ENCODE measurements at places on chromosomes 2 and 18.

DNA sequence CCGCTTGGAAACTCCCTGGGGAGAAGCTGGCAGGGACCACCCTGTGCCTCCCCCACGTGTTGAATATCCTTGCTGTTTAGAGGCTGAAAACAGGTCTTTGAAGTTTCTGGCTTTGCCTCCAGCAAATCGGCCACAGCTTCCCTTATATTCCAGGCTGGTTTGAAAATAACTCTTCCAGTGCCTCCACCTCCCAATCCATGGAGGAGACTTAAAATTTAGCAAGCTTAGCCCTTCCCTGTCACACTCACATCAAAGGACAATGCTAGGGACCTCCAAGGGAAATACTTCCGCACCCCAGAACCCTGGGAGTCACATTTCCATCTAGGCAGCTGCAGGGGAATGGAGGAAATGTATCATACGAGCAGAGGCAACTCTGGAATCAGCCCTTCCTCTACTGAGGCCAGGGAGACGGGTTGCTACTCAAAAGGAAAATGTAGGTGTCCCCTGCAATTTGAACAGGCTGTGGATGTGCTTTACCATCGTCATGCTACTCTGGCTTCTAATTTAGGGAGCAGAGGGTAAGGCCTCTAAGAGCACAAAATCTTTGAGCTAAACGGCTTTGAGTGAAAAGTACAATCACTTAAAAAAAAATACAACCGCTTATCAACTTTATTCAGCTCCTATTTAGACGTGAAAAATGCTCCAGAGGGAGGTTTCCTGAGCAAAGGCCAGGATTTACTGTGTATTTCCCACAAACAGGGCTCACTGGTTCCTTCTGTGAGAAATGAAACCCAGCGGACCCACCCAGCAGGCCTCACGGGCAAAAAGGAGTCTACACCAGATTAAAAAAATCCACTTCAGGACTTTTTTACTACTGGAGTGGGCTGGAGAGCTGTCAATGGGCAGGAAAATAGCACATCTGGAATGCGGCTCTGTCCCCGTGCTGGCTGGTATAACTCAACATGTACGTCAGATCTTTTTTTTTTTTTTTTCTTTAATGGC lies 49.4 kb upstream of the PKDCC start:
- no peak for ATAC-seq

- ATAC-seq = no peak
Measured at GRCh38 chr2:128978212-128978611, 659.5 kb upstream of the HS6ST1 start.

DNA sequence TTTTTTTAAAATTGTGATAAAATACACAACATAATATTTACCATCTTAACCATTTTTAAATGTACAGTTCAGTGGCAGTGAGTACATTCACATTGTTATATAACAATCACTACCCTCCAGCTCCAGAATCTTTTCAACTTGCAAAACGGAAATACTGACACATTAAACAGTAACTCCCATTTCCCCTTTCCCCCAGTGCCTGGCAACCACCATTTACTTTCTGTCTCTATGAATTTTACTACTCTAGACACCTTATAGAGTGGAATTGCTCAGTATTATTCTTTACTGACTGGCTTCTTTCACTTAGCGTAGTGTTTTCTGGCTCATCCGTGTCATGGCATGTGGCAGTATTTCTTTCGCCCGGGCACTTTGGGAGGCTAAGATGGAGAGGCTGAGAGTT lies 32.6 kb downstream of the FASTKD2 start:
- no peak for ATAC-seq

DNA sequence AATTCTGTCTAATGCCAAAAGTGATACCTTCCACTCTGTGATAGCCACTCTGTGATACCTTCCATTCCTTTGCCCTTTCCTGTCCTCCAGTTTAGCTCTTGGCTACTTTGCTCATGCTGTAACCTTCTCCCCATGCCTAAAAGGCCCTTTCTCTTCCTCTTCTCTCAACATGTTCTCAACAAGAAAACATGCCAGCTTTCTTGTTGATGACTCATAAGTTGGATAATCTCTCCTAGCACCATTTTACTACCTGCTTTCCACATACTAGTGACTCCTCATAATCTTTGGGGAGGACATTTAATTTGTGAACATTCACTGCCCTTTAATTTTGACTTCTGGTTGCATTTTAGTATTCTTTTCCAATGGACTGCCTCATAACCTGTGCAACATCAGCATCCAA lies 55.9 kb upstream of the NT5C1B start:
- peak; percentile 44 for ATAC-seq

- ATAC-seq = no peak
Measured at GRCh38 chr18:3485153-3486149, 35.5 kb downstream of the TGIF1 start.

GRCh38 chr2:11050565-11050964 lies 104.7 kb upstream of the SLC66A3 start:
- ATAC-seq = no peak

DNA sequence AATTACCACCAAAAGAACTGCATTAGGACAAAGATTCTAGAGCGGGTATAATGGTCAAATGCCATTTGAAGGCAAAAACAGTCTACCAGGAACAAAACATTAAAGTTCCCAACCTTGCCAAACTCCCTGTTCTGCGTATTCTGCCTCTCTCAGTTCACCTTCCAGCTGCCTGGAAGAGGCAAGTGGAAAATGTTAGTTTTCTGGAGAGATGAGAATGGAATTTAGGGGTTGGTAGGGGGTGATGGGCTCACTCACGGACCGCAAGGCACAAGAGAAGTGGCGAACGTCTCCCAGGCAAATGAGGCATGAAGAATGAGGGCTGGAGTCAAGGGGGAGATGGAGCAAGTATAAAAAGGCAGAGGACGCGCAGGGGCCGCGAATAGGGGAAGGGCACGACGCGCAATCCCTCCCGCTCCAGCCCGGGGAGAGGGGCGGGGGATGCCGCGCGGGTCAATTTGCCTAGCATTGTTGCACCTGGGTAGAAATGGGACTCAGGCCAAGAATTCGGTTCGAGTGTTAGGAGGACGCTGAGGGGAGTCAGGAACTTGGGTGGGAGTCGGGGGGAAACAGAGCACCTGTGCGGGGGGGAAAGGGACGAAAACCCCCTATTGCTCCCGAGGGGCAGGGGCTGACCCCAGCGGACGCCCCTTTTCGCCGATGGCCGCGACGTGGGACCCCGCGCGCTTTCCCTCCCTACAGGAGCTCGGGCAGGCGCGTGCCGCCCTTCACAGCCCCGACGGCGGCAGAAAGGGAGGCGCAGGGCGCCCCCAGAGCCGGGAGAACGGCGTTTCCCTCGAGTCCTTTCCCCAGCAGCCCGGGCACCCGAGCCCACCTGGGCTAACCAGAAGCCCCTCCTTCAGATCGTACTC lies 573 bp downstream of the PAIP2B start:
- peak; percentile 7 for ATAC-seq

- ATAC-seq = no peak
Measured at GRCh38 chr2:73823916-73824523, 4.7 kb upstream of the STAMBP start.

- ATAC-seq = peak; percentile 38
Measured at GRCh38 chr2:113965644-113966043, 75.8 kb downstream of the ACTR3 start.

DNA sequence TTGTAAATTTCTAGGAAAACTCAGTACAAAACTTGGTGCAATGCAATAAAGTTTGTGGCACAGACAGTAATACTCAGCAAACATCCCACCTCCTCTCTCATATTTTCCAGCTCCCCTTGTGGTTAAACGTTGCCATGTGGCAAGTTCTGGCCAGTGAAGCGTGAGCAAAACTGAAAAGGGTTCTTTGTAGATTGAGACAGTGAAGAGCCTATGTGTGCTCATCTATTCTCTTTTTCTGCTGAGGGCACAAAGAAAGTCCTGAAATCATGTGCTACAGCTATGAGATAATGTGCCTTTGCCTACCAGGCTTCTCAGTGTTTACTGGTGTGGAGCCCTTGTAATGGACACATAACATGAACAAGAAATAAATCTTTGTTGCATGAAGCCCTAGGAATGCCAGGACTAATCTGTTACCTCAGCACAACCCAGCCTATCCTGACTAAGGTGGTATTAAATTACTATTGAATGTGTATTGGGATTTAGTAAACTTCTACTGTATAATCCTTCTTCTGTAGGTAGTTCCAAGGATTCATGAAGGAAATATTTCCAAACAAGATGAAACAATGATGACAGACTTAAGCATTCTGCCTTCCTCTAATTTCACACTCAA lies 13.0 kb upstream of the TYMS start:
- ATAC-seq = no peak

DNA sequence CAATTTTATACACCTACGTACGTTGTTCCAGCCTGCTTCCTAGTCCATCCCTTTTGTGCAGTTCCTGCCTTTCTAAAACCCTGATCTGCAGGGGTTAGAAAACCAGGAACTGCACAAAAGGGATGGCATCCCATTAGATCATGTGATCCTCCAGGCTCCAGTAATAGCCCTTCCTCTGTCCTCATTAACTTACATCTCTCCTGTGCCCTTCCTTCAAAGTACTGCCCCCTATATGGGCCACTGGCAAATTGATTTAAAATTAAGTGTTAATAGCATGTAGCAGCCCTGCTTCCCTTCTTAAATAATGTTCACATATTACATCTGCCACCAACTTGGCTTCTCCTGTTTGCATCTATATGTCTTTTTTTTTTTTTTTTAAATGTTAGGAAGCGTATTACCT lies 61.3 kb upstream of the NXPH2 start:
- no peak for ATAC-seq

DNA sequence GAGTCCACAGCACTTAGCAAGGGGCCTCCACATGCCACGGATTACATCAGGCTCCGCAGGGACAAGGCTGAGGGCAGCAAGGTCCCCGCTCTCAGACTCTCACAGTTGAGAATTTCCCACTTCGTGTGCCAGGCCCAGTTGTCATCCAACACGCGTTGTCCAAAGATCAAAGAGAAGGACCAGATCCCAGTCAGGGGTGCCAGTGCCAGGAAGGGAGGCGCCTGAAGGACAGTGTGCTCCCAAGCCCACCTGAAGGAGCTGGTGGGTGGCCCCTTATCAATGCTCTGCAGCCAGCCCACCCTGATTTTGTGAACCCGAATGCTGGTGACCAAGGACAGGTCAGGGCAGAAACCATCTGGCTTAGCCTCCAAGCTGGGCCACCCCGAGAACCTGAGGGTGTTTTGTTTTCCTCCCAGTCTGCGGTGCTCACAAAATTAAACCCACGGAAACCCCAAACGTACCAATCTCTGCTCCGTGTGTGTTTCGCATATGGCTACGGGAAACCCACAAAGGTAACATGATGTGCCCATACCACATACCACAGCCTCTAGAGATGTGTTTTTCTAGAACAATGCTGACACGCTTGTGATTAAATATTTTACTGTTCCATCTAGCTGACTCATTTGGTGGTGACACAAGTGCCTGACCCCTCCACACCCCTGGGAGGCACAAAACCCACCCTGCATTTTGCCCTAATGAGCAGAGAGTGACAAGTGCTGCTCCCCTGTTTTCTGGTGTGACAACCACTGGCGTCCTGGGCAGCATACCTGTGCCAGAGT lies 24.5 kb downstream of the CRACDL start:
- ATAC-seq = peak; percentile 38

GRCh38 chr2:169895294-169895985 lies 68.2 kb downstream of the UBR3 start:
- ATAC-seq = no peak

GRCh38 chr2:35891528-35891927 lies 464.1 kb upstream of the CRIM1 start:
- ATAC-seq = no peak

DNA sequence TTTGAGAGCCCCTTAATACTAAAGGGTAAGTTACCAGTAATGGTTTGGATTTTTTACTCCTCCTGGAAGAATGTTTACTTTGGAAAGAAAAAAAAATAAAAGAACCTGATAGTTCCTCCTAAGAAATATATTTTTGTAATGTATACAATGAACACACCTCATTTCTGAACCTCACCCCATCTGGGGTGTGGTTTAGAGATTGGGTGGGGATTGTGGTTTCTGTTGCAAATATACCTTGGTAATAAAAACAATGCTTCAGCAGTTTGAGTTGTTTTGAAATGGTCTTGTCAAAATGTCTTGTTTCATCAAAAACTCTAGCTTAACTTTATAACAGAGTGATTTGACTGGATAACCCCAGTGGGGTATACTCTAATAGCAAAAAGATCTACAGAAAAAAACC lies 448.9 kb upstream of the MEIS1 start:
- peak; percentile 57 for ATAC-seq

DNA sequence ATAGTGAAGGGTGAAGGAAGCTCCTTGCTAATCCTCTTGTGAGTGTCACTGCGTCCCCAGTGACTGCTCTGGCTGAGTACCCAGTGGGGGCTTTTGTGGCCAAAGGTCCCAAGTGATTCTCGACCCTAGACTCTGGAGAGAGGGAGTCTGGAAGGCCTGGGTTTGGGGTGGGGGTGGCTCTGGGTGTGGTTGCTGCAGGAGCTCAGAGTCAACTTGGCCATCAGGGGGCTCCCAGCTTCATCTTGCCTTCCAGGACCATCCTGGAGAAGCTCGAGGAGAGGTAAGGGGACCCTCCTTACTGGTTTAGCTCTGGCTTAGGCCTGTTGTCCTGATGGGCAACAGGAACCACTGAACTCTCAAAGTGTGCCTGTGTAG lies 592 bp downstream of the PSD4 start:
- no peak for ATAC-seq

GRCh38 chr2:14263053-14263452 lies 369.5 kb upstream of the LRATD1 start:
- no peak for ATAC-seq

DNA sequence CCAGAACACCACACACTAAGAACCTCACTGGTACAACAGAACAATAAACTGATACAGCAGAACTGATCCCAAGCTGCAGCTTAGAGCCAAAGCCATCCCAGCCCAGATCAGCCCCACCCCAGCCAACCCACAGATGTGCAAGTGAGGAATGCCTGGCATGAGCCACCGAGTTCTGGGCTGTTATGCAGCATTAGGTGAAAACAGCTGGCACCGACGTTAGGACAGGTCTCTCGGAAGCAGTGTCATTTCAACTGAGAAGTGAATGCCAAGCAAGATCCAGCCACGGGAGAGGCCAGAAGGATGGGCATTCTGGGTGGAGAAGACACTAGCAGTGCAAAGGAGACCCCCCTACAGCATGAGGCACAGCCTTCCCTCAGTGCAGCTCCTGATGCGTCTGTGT lies 38.9 kb downstream of the ADCY3 start:
- ATAC-seq = no peak
